ENCODE measurements at places on chromosomes 4 and X.

DNA sequence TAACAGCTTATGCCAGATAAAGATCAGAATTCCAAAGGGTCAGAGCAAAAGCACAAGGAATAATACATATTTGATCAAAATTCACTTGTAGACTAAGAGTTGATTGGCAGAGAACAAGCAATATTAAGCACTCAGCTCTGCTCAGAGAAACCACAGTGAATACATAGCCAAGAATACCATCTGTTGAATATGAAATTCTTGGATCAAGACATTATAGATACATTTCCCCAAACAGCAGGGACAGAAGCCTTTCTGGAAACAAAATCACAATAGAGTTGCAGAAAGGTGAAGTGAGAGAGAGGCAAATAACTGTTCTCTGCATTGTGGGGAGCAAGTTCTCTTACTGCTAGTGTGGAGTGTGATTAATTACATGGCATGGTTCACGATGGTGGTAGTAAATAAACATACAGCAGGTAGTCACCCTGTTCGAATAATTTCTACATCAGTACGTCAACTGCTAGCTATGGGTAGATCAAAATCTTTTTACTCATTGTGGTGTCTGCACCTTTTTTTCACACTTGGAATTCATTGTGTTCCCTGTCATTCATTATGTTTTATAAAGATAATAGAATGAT lies 366.7 kb downstream of the PCDH7 start:
- DNase-seq: no peak

- peak; percentile 37 for DNase-seq
Measured at GRCh38 chr4:56958111-56958517, 19.3 kb downstream of the NOA1 start.

DNA sequence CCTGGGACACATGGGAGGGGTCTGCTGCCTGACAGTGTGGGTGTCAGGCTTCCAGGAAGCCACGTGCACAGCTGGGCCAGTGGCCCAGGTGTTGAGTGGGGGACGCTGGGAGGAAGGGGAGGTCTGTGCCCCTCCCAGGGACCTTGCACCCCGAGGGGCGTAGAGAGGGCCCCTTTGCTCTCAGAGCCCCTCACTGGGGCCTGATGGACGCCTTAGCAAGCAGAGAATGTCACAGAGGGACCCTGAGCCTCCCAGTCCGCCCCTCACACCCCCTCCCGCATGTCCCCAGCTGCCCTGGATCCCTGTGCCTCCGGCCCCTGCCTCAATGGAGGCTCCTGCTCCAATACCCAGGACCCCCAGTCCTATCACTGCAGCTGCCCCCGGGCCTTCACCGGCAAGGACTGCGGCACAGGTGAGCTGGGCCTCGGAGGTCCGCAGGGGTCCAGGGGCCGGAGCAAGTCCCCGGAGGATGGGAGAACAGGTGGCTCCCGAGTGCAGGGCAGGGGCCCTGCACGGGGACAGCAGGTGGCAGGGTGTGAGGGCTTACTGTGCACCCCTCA lies 2.1 kb downstream of the HGFAC start:
- DNase-seq: no peak

- no peak for DNase-seq
Measured at GRCh38 chr4:105458001-105458400, 15.9 kb downstream of the PPA2 start.

- DNase-seq: peak; percentile 56
Measured at GRCh38 chr4:151573945-151574344, 165.0 kb downstream of the FHIP1A start.

DNA sequence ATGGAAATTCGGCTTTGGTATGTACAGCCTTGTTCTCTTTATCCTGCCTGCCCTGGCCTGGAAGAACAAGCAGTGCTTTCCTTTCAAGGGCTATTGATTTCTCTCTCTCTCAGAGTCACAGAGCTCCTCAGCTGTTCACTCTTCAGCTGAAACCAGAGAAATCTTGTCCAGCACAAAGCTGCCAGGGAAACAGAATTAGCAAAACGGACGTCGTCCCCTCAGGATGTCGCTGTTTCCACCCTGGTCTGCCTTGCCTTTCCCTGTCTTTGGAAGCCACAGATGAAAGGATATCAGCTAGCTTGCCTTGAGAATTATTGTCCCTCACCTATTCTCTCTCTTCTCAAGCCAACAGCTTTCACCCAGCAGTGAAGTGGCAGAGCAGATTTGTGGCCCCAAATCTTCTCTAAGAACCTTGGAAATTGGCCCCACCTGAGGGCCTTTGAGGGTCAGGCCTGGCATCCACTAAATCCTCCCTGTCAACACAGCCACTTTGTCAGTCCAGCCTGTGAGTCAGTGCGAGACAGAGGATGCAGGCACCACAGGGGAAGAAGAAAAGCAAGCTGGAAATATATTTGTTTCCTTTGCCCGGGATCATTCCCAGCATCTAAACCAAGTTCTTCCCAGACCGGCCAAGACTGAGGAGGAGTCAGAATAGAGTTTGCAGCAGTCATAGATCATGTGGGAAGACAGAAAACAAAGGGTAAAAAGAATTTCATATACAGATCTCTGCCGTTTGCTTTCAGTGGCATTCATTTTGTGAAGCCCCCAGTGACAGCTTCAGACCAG lies 63.8 kb upstream of the MTM1 start:
- no peak for DNase-seq

DNA sequence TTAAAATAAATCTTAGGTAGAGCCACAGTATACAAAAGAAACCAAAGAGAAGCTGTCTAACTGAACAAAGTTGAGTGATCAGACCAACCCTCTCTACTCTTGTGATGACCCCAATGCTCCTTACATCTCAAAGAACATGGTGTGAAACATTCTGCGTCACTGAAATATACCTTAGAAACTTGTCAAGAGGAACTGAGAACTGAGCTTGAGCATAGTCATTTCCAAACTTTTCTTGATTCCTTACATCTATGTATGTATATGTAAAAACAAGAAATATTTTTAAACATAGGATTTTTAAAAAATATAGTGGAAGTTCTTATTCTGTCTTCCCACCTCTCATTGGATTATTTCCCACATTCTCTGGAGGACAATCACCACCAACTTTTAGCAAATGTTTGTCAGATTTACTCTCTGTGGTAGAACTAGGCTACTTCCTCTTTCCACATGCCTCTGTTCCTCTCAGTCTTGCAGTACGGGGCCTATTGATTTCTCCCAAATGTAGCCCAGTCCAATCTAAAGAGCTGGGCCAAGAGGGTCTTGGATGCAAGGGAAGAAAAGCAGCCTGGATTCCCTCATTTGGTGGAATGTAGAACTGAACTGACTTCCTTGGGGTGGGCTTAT lies 98.2 kb upstream of the HHIP start:
- no peak for DNase-seq

GRCh38 chr4:86496094-86497080 lies 97.7 kb upstream of the PTPN13 start:
- DNase-seq: no peak

- DNase-seq: no peak
Measured at GRCh38 chr4:161336016-161336530, 827.7 kb downstream of the FSTL5 start.

DNA sequence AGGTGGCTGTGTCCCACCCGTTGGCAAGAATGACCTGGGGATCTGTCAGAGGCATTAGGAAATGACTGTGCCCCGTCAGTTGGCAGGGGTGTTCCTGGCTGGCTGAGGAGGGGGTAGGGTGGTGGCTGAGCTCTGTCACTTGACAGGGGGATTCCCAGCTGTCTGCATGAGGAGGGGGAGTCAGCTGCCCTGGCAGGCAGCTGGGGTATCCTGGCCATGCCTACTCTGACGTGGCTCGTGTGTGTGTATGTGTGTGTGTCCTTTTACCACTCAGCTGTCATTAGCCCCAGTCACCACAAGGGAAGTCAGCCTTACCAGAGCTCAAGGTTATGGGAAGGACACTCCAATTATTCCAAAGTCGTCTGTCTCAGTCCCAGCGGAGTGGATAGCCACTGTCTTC lies 93.2 kb downstream of the EFNB1 start:
- DNase-seq: no peak

- DNase-seq: peak; percentile 5
Measured at GRCh38 chrX:20350596-20350995, 83.9 kb upstream of the RPS6KA3 start.

GRCh38 chrX:2468261-2469195 lies 32.2 kb downstream of the DHRSX start:
- no peak for DNase-seq

GRCh38 chr4:1411436-1412375 lies 5.5 kb upstream of the NKX1-1 start:
- no peak for DNase-seq

DNA sequence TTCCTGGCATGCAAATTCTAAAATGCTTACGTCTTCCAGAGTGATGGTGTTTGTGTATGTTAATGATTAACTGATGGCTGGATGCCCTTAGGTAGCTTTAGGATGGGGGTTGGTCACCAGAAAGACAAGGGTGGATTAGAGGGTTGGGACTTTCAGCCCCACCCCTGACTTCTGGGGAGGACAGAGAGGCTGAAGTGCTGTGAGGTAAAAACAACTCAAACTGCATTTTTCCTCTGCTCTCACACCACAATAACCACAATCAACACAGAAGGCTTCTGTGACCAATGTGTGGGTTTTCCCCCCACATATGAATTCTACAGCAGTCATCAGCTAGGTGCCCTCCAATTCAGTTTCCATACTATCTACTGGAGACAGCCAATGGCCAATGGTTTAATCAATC lies 18.7 kb upstream of the DDIT4L start:
- DNase-seq: no peak

DNA sequence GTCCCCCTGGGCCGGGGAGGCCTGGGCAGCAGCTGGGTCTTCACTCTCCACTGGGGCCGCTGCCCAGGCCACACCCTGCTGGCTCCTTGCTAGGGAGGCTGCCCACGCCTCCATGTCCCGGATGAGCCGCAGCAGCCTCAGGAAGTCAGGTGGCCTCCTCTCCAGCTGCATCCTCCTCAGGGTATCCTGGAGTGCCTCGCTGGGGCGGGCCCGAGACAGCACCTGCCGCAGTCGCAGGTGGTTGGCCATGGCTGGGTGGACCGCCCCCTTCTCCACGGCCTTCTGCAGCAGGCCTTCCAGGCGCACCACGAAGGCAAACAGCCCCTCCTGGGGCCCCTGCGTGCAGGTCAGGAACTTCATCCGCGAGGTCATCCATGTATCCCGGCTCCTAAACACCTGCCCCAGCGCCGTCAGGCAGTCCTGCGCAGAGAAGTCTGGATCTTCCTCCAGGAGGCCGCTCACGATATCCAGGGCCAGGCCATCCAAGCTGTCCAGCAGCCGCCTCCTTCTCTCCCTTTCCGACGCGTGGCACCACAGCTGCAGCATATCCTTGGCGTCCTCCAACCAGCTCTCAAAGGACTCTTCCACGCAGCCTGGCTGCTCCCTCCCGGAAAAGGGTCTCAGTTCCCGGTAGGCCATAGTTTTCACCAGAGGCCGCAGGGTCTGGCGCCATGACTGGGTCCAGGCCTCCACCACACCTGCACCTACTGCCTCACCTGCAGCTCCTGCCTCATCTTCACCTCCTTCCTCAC lies 2.1 kb downstream of the PNMA6F start:
- DNase-seq: no peak

DNA sequence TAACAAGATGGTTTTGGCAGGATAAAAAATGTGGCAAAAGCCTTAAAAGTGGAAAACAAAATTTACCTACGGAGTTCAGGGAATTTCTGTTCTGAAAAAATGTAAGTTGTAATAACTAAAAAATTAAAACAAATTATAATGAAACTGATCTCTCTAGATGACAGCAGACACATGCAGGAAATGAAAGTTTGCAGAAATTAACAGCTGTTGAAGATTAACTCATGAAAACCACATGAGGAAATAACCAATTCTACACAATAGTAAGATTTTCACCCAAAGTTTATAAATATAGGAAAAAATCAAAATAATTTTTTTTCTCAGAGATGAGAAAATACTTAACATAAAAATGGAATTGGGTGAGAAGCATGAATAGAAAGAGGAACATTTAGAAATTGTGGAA lies 47.5 kb upstream of the UGT2B15 start:
- no peak for DNase-seq

GRCh38 chr4:71609167-71609566 lies 174.7 kb downstream of the GC start:
- DNase-seq: no peak

DNA sequence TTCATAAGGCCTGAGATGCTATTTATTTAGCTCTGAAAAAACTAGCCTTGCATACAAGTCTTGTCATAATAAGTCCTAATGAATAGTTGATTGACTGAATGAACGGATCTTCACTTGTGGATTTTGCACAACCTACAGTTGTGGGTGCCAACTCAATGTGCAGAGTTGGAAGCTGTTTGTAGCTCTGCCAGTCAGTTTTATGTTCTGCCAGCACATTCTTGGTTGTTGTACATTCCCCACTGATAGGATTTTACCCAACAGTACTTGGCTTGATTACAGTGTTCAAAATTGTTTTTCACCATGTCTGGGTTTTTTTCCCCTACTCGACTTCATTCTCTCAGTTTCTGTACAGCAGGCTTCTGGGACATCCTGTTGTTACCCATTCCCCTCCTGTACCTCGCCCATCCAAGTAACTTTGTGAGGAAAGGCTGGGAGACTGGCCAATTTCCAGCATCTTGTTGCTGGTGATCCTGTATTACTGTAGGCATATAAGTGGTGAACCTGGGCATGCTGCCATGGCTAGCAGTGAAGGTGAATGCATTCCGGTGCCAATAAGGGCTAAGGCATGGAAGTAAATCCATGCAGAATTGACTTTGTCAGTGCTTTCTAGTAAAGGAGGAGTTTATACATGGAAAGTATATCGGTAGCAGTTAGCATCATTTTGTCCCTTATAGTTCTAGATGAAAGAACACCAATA lies 22.8 kb downstream of the IL1RAPL1 start:
- no peak for DNase-seq

GRCh38 chr4:119227690-119228089 lies 15.2 kb downstream of the USP53 start:
- DNase-seq: no peak
